ENCODE measurements at places on chromosomes 11 and 22.

- DNase-seq = no peak
Measured at GRCh38 chr22:48391171-48391711, 1436.4 kb downstream of the BRD1 start.

- no peak for DNase-seq
Measured at GRCh38 chr11:117189941-117190544, 9.1 kb upstream of the TAGLN start.

- DNase-seq = no peak
Measured at GRCh38 chr11:103364687-103365086, 255.5 kb downstream of the DYNC2H1 start.

- DNase-seq = no peak
Measured at GRCh38 chr22:44159221-44159620, 21.5 kb upstream of the PARVG start.

- DNase-seq = no peak
Measured at GRCh38 chr11:106644824-106645223, 373.5 kb downstream of the GUCY1A2 start.

DNA sequence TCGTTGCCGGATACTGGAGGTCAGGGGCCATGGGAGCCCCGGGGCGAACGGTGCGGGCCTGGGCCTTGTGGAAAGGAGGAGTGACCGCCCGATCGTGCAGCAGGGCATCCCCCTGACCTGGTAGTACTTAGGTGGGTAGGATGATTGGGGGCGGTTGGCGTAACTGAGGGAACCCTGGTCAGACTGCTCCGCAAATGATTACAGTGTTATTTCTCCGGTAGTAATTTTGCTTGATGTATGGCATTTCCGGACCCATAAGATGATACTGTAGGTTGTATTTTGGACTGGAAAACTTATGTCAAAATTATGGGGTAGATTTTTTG lies 762 bp downstream of the MTMR3 start:
- DNase-seq = no peak

- DNase-seq = no peak
Measured at GRCh38 chr11:116176484-116177005, 596.2 kb downstream of the BUD13 start.

GRCh38 chr11:12448131-12448939 lies 71.0 kb downstream of the PARVA start:
- no peak for DNase-seq

DNA sequence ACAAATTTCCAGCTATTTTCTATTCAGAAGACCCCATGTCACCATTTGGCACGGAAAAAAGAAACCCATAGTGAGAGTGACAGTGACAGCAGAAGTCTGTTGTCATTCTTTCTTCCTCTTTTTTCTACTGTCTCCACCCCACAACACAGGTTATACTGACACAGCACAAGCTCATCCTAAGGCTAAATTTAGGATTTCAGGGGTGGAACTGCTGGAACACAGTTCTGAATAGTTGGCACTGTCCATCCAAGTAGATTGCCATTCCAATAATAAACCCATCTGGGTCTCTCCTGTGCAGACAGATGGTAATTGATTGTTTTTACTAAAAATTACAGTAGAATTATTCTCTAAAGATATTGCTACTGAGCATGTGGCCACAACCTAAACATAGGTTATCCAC lies 95.2 kb upstream of the C11orf87 start:
- DNase-seq = no peak

GRCh38 chr11:121473064-121473777 lies 20.5 kb upstream of the SORL1-AS1 start:
- DNase-seq = no peak

DNA sequence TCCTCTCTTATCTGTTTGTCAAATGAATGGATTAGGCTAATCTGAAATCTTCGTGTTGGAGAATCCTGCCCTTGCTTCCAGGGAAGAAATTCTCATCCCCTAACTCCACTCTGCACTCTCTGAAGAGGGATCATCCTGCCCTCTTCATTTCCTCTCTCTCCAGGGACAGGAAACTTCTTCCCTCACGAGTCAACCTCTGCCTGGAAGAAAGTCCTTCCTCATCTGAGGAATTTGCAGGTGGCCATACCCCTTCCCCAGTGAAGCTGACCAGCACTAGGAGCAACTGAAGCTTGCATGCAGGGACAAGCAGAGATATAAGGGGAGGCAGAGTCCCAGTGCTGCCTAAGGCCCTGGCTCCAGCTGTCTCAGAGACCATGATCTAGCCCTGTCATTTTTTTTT lies 3.6 kb upstream of the PHOX2A start:
- DNase-seq = no peak

DNA sequence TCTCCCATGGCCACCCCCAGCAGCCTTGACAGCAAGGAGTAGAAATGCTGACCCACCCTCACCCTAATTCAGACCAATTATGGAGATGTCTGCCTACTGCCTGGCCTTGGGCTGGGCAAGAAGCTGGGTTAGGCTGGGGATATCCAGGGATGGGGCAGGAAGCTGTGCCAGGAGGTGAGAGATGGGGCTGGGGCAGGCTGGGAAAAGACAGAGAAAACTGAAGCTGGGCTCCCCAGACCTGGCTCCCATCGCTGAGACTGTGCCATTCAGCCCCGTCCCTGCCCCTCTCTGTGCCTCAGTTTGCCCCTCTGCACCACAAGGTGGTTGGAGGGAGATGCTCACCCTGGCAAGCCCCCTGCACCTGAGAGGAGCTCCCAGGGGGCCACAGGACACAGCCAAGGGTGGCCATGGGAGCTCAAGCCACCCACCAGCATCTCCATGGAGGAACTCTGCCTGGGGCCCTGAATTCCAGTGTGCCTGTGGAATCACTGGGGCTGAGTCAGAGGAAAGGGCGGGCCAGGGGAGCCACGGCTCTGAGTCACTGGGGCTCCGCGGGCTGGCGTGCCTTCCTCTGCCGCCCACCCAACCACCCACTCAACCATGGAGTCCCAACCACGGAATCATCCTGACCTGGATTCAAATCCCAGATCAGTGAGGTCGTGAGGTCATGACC lies 6.0 kb upstream of the CARD10 start:
- DNase-seq = no peak

GRCh38 chr11:67996622-67997474 lies 7.0 kb downstream of the UNC93B1 start:
- DNase-seq = peak; percentile 42

DNA sequence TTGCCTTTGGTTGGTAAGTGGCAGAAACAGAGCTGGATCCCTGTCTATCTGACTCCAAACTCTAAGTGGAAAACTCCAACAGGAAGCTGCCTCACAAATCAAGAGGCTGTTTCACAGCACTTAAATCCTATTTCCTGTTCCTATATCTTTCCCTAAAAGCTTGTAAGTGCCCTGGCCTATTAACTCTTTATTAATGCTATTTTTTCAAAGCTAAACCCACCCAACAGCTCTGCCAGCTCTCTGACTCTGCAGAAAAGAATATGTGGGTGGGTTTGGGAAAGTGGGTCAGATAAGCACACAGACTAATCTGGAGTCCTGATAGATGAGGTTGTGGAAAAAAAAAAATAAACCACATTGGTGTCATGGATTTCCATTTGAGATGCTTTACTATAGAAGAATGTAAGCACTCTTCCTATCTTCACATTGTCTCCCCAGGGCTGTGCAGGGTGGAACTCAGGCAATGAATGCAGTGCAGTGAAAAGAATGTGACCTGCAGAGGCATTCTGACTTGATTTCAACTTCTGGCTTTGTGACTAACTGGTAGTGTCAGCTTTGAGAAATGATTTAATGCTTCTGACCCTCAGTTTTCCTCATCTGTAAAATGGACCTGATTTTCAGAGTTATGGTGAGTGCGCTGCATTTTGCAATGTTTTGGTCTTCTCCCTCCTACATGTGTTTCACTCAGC lies 125.6 kb downstream of the AASDHPPT start:
- DNase-seq = no peak

DNA sequence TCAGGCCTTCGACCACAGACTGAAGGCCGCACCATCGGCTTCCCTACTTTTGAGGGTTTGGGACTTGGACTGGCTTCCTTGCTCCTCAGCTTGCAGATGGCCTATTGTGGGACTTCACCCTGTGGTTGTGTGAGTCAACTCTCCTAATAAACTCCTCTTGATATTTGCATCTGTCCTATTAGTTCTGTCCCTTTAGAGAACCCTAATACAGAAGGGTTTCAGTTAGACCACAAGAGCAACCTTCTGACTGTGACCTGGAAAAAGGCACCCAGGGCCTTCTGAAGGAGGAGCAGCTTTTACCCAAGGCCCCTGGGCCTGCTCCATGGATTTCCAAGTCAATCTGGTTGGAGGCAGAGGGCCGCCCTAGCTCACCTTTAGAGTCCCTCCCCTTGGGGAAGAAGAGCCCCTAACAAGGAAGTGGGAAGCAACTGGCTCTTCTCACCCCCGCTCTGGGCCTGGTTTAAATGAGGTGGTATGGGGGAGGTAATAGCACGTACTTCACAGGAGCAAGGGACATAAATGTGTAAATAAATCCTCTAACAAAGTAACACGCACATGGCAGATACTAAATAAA lies 11.2 kb upstream of the CHST1 start:
- no peak for DNase-seq

DNA sequence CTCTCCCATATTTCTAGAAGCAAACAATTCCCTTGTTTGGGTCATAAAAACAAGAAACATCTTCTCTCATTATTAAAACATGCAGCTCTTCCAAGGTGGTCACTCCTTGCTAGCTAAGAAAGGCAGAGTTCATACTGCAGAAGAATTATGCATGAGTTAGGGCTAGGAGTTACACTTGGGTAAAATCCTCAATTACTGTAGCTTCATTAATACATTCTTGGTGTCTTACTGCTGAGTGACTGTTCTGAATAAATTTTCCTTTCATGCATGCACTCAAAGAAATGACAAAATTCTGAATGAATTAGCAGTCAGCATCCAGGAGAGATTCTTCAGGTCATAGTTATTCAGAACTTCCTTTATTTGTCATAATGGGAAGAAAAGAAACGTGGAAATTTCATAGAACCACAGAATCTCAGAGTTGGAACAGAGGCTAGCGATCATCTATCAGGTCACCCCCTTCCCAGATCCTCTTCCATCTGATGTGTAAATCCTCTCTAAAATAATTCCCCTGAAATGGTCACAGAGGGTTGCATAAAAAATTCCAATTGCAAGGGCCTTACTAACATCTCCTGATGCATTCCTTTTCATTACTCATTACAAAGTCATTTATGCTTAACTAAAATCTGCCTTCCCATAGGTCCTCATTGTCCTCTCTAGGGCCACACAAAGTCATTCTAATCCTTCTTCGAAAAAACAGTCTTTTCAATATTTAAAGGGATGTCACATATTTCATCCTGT lies 771.5 kb downstream of the DLG2 start:
- no peak for DNase-seq

GRCh38 chr22:33101550-33101949 lies 43.4 kb upstream of the SYN3 start:
- DNase-seq = no peak
